ENCODE measurements at places on chromosomes 2 and 18.

- no peak for DNase-seq
These were observed 106.9 kb upstream of the PIEZO2 start for GRCh38 chr18:11256251-11256650.

GRCh38 chr2:39625193-39625926 lies 40.4 kb upstream of the TMEM178A start:
- no peak for DNase-seq

DNA sequence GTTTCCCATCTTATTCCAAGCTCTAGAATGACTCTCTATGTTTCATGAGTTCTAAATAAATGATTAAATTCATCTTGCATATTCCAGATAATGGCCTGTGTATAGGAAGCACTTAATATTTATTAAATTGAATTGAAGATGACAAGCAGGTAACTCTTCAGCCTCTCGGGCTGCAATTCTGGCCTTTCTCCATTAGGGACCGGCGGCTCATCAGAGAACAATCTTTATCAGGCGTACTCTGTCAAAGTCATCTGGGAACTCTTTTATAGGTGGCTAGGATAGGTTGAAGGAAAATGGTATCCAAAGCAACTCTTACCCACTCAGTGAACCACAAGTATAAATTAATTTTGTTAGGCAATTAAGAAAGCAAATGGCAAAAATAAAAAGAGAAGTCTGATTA lies 308.5 kb downstream of the NOL4 start:
- DNase-seq = no peak

DNA sequence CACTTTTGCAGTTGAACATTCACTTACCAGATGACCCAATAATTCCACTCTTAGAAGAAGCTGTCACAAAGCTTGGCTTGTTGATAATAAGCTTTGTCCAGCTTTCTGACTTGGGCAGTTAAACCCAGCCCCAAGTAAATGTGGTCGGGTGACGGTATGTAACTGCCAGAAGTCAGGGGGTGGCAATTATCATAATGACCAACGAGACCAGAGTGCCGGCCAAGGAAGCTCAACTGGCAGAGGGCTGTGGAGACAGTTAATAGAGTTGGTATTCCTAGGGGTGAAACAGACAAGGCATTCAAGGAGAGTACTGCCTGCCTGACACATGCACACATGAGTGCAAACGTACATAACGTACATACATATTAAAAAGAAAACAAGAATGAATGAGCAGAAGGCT lies 116.7 kb downstream of the EIPR1 start:
- no peak for DNase-seq

- DNase-seq = peak; percentile 82
These were observed 95.9 kb downstream of the GFPT1 start for GRCh38 chr2:69291004-69291650.

GRCh38 chr18:36633961-36634412 lies 194.8 kb downstream of the TPGS2 start:
- DNase-seq = peak; percentile 14

DNA sequence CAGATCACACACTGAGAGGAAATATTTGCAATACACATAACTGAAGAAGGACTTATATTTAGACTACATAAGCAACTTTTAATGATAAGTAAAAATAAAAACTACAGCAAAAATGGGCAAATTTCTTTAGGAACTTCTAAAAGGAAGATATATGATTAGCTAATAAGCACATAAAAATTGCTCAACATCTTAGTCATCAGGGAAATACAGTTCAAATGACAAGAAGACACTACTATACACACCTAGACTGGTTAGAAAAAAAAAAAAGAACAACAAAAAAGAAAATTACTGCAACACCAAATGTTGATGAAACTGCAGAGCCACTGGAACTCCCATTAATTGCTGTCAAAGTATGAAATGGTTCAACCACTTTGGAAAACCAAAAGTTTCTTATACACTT lies 1247.5 kb upstream of the ACVR2A start:
- no peak for DNase-seq

GRCh38 chr2:165791421-165792103 lies 2.5 kb downstream of the GALNT3 start:
- peak; percentile 59 for DNase-seq

- peak; percentile 32 for DNase-seq
These were observed 86.9 kb downstream of the FAM117B start for GRCh38 chr2:202721621-202722020.

GRCh38 chr2:230575642-230576324 lies 136.9 kb upstream of the CAB39 start:
- DNase-seq = no peak

DNA sequence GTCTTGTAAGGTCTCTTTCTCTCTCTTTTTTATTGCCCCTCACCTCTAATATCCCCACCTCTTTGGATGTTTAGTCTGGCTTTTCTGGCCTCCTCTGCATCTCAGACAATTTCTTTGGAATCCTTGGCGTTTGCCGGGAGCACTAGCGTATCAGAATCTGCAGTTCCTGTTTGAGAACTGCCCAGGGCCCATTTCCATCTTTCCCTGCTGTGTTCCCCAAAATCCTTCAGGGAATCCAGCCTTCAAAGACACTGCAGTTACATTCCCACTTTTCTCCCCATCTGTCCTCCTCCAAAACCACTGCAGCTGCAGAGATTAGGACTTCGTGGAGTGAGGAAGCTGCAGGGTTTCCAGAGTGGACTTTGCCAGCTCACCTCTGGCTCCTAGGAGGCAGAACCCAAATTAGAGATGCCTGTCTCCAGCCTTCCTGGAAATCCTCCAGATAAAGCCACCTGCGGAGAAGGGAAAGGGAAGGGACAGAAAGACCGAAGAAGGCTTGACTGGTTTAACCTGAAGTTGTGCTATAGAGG lies 2.7 kb downstream of the VSNL1 start:
- no peak for DNase-seq

- DNase-seq = no peak
These were observed 19.3 kb downstream of the CLK1 start for GRCh38 chr2:200845194-200845593.

DNA sequence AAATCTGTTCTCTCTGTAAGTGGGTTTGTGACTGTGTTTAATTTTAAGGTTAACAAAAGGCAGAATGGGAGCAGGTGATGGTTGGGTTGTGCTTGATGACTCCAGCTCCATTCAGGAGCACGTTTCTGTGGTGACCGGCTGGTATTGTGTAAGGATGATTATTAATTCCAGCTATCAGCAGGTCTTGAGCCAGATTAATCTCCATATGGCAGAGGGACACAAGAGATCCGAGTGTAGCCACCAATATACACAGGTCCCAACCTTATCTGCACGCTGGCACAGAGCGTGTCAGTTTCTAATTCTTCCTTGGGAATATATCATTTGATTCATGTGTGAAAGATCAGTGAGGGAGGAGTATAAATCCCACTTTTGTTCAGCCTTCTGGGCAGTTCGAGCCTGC lies 199.0 kb upstream of the DCC start:
- no peak for DNase-seq

- DNase-seq = no peak
These were observed 58.7 kb downstream of the CD226 start for GRCh38 chr18:69889009-69889408.

- DNase-seq = no peak
These were observed 99.4 kb upstream of the TRIB2 start for GRCh38 chr2:12617366-12617765.

DNA sequence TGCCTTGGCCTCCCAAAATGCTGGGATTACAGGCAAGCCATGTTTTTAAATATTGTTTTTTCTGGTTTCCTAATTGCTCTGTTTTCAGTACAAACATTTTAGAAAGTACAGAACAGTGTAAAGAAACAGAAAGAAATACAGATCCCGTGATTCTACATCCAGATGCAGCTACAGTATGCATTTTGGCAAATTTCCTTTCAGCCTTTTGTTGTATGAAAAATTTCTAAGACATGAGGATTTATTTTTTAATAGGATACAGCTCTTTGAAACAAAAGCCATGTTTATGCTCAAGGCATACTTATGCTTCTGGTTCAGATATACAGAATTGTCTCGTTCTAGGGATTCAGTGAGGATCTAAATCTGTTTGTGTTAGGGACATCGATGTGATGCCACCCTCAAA lies 109.5 kb downstream of the MAP2 start:
- no peak for DNase-seq

DNA sequence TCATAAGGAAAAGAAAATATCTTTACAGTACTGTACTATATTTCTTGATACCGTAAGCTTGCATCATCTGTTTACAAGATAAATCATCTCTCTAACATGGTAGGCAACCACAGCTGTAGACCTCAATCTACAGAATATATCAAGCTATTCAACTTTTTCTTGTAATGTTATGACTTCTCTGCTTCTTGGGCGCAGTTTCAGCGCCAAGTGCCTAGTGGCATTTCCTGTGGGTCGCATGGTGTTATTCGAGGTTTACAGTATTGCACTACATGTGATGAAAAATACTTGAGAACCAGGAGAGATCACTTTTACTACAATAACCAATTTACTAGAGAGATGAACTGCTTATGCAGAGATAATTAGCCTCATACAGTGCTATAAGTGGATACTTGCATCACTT lies 34.0 kb upstream of the SESTD1 start:
- DNase-seq = no peak

DNA sequence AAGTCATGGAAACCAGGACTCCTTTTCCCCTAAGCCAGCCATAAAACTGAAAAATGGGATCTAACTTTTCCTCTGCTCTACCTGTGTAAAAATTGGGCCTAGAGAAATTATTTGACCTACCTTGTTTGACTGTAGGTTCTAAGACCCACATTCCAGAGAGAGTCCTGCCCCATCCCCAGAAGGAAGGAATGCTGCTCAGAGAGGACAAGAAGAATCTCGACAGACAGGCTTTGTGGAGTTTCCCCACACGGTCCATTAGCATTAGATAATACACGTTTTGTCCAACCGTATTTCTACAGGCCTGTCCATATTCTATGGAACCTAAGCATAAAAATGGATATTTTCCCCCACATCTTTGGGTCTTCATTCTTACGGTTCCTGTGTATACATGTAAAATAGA lies 403.3 kb downstream of the METTL4 start:
- no peak for DNase-seq

GRCh38 chr2:54457323-54458023 lies 1.3 kb downstream of the SPTBN1 start:
- DNase-seq = no peak

- DNase-seq = no peak
These were observed 28.9 kb downstream of the KCNK3 start for GRCh38 chr2:26721115-26722032.

- DNase-seq = no peak
These were observed 570 bp downstream of the C1QL2 start for GRCh38 chr2:119157850-119158511.

- DNase-seq = no peak
These were observed 2.8 kb downstream of the TMEM169 start for GRCh38 chr2:216084547-216084946.

GRCh38 chr18:40864846-40865245 lies 1090.2 kb upstream of the PIK3C3 start:
- DNase-seq = no peak

DNA sequence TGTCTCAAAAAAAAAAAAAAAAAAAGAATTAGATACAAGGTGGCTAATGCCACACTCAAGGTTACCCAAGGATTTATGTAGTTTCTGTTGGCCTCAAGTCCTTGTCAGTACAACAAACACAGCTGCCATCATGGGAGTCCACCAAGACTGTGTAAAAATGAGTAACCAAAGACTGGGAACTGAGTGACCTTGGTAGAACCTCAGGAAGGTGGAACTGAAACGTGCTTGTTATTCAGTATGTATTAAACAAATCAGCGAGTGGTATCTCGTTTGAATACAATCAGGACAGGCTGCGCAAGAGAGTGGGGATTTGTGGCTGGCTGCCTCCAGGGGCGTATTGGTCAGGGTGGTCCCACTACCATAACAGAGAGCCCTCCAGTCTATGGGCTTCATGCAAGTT lies 1.6 kb upstream of the SFTPB start:
- DNase-seq = no peak

DNA sequence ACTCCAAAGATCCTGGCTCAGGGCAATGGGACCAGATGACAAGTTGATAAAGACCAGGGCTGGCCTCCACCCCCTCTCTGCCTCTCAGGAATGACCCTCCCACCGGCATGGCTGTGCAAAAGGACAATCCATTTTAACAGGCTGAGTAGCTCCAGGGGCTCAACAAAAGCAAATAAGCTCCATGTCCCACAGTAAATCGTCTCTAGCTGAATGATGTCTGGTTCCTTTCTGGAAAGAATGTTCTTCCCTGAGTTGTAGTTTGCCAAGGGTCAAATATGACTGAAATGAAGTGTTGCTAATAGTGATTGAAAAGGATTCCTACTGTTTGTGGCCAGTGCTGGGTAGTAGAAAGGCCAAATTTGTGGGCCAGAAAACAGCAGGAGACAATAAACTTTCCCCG lies 434.4 kb upstream of the ETAA1 start:
- DNase-seq = peak; percentile 66

DNA sequence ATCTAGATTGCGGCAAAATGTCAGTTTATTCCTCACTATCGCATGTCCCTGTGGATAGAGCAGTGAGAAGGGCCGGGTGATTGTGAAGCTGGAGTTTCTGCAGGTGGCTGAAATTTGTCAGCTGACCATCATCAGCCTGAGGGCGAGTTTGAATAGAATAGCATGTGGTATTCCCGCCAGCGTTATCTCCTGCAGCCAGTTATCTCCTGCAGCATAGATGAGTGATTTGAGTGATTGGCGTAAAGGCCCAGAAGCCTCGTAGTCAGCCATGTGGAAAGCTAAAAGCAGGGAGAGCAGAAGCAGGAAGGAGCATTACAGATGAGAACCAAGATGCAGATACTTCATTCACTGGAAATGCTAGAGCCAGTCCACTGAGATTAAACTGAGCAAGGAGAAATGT lies 65.5 kb downstream of the CABLES1 start:
- DNase-seq = no peak
